ENCODE measurements at places on chromosomes 2 and 18.
A peak's percentile ranks its signal among the peaks of the same experiment; 100 is the strongest.

DNA sequence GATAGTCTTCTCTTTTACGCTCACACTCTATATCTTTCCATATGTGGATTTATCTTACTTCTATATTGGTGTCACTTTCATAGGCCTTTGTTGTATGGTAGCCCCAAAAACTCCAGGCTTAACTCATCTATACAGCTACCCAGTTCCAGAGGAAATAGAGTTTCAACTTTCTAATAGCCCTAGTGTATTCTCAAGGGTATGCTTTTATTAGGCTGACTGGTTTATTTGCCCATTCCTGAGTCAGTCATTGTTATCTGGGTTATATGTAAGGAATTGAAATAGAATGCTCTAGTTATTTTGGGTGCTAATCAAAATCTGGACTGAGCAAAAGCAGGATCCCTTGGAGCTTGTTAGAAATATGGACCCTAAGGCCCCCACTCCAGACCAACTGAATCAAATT, 307.4 kb upstream of the KCNJ3 start:
- no peak for DNase-seq

DNA sequence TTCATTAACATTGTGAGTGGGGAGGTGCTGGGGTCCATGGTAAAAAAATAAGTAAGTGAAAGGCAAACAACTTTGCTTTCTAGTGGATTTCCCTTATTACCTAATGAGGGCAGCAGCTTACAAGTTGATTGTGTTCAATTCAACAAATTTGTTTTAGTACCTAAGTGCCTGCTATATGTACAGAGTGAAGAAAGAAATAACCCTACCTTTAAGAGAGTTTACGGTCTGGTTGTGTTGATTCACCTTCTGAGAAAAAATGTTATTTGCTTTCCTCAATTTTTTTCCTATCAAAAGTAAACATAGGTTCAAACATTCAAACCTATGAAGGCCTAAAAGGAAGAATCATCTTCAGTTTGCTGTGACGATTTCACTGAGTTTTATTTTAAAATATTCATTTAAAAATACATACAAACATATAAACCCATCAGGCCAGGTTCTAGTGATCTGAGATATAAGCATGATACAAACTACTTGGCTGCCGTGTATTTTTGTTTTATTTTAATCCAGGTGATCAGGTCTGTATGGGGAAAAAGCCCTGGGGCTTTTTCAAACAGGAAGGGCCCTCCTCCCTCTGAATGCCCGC, 1.5 kb upstream of the SPTBN1 start:
- DNase-seq: no peak

- no peak for DNase-seq
Observed at GRCh38 chr2:71153585-71154224, 23.3 kb downstream of the MPHOSPH10 start.

DNA sequence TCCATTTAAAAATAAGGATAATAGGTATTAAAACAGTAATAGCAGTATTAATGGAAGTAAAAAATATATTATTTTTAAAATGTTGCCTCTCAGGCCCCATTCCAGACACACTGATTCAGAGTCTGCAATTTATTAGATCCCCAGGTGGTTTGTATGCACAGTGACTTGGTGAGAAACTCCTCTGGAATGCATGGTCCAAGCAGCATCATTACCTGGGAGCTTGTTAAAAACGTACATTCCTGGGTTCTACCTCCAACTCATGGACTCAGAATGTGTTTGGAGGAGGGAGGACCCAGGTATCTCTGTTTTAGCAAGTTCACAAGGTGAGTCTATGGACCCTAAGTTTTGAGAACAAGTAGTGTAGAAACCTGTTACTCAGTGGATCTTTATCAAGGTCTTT, 95.6 kb downstream of the ITGA4 start:
- DNase-seq: no peak

DNA sequence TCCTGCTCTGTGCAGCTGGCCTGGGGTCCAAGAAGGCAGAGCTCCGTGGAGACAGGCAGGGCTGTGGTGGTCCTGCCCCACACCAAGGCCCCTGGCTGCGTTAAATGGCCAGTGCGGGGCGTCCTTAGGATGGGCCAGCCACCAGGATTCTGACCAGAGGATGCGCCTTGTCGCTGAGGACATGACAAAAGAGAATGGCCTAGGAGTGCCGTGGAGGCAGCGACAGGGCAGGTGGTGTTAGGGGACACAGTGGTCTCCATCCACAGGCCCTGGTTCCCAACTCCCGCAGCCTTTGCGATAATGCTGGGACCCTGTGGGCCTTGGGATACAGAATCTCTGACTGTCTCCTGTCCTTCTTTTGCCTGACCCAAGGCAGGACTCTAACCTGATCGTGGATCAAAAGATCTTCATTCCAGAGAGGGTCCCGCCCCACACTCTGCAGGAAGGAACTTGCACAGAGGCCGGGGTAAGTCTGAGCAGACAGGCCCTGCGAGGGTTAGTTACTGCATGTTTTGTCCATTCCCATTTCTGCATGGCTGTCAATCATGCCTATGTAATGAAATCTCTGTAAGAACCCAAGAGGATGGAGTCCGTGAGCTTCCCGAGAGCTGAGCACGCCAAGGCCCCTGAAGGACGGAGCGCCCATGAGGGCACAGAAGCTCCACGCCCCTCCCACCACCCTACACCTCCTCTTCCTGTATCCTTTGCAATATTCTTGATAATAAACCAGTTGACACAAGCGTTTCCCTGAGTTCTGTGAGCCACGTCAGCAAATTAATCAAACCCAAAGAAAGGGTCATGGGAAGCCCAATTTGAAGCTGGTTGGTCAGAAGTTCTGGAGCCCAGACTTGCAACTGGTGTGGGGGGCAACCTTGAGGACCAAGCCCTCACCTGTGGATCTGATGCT, 251.5 kb upstream of the SALL3 start:
- DNase-seq: no peak

GRCh38 chr2:95166065-95166763, 605 bp downstream of the ZNF2 start:
- DNase-seq: no peak

- peak; percentile 38 for DNase-seq
Observed at GRCh38 chr2:29033172-29033571, 41.2 kb downstream of the PCARE start.

DNA sequence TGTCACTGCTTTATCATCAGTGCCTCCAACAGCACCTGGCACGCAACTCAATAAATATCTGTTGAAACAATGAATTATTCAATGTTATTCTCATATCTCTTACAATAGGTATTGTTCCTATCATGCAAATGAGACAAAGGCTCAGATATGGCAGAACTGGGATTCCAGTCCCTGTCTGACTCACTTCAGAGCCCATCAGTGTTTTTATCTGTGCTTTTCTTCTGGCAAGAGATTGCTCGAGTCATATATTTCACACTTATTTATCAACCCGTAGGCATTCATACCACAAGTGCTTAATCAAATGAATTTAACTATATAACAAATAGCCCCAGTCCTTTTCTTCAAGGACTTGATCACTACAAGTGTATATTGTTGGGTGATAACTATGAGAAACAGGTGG, 76.4 kb upstream of the TSPYL6 start:
- DNase-seq: peak; percentile 63

- DNase-seq: no peak
Observed at GRCh38 chr2:239695106-239695727, 294.4 kb upstream of the HDAC4 start.

Measured in fibroblast of skin of right biceps (primary cell).